H1 (cell line): ENCODE measurements at places on chromosomes 5 and 9. TPM values are rescaled to one million over a fixed set of nuclear protein-coding genes. Genes with fewer than 3 reads are reported as not detected.

The S100Z gene
- 0.30 TPM in 1 of 2 replicates, not detected in the other for total RNA-seq

DNA sequence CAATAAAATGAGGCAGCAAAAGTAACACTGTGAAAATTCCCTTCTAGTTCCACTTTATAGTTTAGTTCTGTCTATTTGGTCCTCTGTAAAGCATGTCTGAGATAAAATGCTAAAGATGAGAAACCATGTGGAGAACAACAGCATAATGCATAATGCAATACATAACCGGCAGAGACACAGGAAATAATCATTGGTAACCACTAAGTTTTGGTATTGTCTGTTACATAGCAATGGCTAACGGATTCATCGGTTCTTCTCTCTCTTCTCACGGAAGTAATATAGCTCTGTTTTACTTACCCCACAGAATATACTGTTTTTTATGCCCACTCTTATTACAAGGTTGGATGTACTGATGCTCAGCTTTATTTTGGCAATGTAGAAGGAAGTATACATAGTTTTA is 158.9 kb downstream of the FAM174A start:
- no peak overlapping the region for H3K4me3 ChIP-seq
- H3K36me3 ChIP-seq, result no peaks in the 10 kb centered on the region
- no peak overlapping the region for H3K27ac ChIP-seq
- H3K27me3 ChIP-seq, result no peaks in the 10 kb centered on the region

DNA sequence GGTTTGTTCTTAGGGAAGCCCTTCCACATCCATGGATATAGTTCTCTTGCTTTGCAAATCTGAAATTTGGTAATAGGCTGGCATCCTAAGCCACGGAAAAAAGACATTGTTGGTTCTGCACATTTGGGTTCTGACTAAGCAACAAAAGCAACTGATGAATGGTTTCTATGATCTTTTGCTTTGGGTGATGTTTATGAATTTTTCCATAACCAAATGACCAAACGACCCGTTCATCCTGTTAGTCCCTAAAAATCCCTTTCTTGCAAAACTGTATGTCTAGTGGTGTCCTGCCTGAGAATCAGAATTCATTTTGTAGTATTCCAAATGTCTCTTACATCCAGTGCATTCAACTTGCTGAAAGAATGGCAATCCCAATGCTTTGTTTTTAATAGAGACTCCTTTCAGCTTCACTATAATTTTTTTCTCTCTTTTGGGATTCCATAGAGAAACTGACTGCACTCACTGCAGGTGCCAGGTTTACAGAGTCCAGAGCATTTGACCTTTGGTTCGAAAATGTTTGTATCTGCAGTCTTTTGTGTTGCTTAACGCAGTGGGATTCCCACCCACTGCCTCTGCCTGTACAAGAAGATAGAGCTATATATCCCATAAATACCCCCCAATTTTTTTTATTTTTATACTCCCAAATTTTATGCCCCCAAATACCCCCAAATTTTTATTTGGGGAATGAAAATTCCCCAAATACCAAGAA is 4.7 kb downstream of the SPTAN1 start:
- H3K27me3 ChIP-seq, result no peaks in the 10 kb centered on the region
- no peaks in the 10 kb centered on the region for H3K36me3 ChIP-seq
- H3K27ac ChIP-seq, result no peak overlapping the region
- peaks cover 14% of the 10 kb centered on the region for H3K4me1 ChIP-seq
- DNase-seq, result no peak
- H3K4me3 ChIP-seq, result no peak overlapping the region

DNA sequence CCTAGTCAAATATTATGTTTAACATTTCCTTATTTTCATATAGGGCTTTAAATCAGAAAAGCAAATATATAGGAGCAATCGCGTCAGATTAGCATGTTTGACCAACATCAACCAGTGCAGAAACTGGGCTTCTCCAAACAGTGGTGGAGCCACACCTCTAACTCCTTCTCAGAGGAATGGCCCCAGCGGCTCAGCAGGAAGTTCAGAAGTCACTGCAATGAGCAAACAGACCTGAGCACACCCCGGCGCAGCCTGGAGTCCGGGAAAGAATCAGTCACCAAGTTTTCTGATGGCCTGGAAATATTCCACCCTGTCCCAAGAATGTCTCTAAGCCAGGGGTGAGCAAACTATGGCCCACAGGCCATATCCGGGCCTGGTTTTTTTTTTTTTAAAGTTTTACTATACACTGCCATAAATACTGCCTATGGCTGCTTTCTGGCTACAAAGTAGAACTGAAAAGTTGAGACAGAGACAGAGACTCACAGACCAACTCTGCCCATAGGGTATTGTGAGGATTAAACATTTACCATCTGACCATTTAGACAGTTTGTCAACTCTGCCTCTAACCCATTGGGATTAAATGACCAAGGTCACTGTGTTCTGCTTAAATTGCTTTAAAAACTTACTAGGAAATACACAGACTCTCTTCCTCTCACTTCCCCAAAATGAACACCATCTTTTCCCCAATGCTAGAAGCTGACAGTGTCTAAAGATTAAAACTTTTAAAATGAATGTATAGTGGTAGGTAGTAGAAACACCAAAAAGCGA is 5.4 kb downstream of the GOLM1 start:
- no peak for DNase-seq
- no peak overlapping the region for H3K27ac ChIP-seq
- H3K4me3 ChIP-seq, result no peak overlapping the region
- H3K4me1 ChIP-seq, result peaks cover 6% of the 10 kb centered on the region

The EXOSC3 gene
- 73.4 and 77.4 TPM in 2 replicates for total RNA-seq

The RFX3 gene
- 19.6 and 22.6 TPM in 2 replicates for total RNA-seq

The CD72 gene
- 4.0 and 4.5 TPM in 2 replicates for total RNA-seq

DNA sequence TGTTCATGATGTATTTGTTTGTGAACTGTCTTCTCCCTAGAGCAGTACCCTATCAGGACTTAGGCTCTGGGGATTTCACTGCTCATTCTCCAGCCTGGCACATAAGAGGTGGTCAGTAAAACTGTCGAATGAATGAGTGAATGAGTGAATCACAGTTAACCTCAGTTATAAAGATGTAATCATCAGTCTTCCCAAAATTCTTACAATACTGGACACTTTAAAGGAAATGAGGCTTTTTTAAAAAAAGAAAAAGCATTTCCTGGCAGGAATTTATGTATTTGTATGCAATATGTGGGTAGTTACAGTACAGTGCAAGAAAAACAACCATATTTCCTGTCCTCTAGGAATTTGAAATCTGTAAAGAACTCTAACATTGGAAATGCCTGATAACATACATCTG is 59.6 kb downstream of the RAI14 start:
- no peak overlapping the region for H3K27ac ChIP-seq
- peaks cover 6% of the 10 kb centered on the region for H3K36me3 ChIP-seq
- DNase-seq, result no peak
- no peaks in the 10 kb centered on the region for H3K27me3 ChIP-seq
- H3K4me1 ChIP-seq, result peaks cover 34% of the 10 kb centered on the region

DNA sequence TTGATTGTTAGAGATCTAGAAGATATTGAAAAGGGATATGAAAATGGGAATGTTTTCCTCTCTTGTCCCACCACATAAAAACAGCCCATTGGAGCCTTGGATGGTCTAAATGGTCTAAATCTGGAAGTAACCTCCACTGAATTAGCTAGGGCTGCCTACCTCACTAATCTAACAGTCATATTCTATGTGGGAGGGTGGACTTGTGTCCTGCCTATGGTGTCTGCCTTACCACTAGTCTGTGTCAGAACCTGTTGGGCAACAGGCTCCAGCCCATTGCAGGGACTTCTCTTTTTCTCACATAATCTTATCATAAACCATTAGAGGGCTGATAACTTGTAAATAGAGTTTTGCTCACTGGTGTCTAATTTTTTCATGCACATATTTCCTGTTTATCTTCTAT is 548.8 kb upstream of the CDH18 start:
- H3K36me3 ChIP-seq, result no peaks in the 10 kb centered on the region
- no peaks in the 10 kb centered on the region for H3K4me1 ChIP-seq
- H3K27ac ChIP-seq, result no peak overlapping the region

The SPTLC1 gene
- total RNA-seq, result 62.1 and 64.2 TPM in 2 replicates

- no peak for DNase-seq
- H3K4me1 ChIP-seq, result no peaks in the 10 kb centered on the region
- no peak overlapping the region for H3K27ac ChIP-seq
- no peaks in the 10 kb centered on the region for H3K27me3 ChIP-seq
- no peak overlapping the region for H3K4me3 ChIP-seq
These were observed 39.2 kb downstream of the YIPF5 start for GRCh38 chr5:144131261-144131660.

DNA sequence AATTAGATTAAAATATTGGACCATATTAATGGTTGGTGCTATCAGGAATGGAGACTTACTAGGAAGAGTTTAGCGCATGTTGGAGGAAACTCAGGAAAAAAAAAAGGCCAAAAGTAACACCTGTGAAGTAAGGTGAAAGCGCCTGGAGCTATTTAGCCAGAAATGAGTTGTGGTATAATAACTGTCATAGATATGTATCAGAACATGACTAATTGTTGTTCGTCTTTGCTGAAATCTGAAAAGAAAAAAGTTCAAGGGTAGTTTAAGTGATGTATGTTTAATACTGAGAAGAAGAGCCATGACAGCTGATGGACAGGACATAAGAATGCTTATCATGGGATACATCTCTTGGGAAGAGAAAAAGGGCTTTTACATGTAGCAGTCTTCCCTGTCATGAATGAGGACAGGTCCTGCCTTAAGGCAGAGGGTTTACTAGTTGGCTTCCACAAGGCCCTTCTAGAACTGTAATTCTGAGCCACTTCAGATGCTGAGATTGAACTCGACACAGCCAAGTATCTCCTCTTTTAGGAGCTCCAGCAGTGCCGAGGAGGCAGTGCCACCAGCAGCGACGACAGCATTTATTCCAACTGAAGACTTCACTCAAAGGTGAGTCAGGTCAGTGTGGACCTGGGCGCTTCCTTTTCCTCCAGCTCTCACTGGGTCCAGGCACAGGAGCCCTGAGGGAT is 940 bp upstream of the CAMK4 start:
- no peaks in the 10 kb centered on the region for H3K36me3 ChIP-seq
- DNase-seq, result no peak
- H3K27ac ChIP-seq, result no peak overlapping the region
- no peaks in the 10 kb centered on the region for H3K4me1 ChIP-seq
- peaks cover 2% of the 10 kb centered on the region; the same call in 1 of the 2 replicates for H3K27me3 ChIP-seq

DNA sequence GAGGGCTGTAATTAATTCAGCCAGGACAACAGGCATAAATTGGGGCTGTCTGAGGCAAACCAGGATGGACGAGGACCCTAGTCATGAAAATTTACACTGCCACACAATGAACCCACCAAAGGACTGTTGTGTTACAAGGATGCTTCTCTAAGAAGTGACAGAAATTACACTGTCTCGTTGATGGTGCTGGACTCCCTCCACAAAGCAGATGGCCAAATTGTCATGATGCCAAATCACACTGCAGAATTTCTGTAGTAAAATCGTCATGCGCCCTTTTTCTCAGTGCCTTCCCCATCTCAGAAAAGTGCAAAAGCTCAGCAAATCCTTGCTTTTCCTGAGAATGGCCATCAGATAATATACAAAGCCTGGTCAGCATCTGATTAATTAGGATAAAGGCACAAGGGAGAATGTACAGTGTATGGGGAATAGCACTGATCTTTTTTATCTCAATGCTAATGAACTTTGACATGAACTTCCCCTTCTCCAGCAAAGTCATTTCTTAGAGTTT is 545.8 kb downstream of the CSNK1G3 start:
- H3K4me3 ChIP-seq, result no peak overlapping the region
- H3K27ac ChIP-seq, result no peak overlapping the region
- H3K36me3 ChIP-seq, result no peaks in the 10 kb centered on the region
- no peaks in the 10 kb centered on the region for H3K4me1 ChIP-seq

GRCh38 chr5:67694810-67695191 is 498.2 kb upstream of the CD180 start:
- DNase-seq, result no peak
- H3K36me3 ChIP-seq, result no peaks in the 10 kb centered on the region
- H3K27ac ChIP-seq, result no peak overlapping the region
- H3K27me3 ChIP-seq, result no peaks in the 10 kb centered on the region
- no peak overlapping the region for H3K4me3 ChIP-seq
- H3K4me1 ChIP-seq, result no peaks in the 10 kb centered on the region

DNA sequence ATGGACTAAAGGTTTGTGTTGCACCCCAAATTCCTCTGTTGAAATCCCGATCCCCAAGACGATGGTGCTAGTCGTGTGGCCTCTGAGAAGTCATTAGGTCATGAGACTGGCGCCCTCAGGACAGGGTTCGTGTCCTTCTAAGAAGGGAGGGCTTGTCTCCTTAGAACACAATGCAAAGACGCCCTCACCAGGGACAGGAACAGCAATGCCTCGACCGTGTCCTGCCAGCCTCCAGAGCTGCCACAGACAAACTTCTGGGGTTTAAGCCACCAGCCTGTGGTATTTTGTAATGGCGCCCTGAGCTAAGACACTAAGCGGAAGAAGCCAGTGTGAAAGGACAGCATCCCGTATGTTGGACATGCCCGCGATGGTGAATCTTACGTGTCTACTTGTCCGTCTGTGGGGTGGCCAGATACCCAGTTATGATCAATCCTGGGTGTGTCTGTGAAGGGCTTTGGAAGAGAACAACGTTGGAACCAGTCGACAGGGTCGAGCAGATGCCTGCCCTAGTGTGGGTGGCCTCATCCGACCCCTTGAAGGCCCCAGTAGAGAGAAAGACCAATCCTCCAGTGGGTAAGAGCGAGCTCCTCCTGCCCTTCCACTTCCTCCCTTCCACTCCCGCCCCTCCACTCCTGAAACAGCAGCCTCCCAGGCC is 279.2 kb upstream of the IRX2 start:
- no peaks in the 10 kb centered on the region for H3K4me1 ChIP-seq
- no peak overlapping the region for H3K4me3 ChIP-seq
- no peaks in the 10 kb centered on the region for H3K36me3 ChIP-seq
- H3K27me3 ChIP-seq, result no peaks in the 10 kb centered on the region
- no peak overlapping the region for H3K27ac ChIP-seq
- no peak for DNase-seq

The EGFL7 gene
- 37.8 and 39.8 TPM in 2 replicates for total RNA-seq

- H3K4me3 ChIP-seq, result no peak overlapping the region
- H3K4me1 ChIP-seq, result no peaks in the 10 kb centered on the region
- no peak for DNase-seq
- H3K36me3 ChIP-seq, result no peaks in the 10 kb centered on the region
These were observed 126.7 kb downstream of the GRIA1 start for GRCh38 chr5:153617190-153617589.

- no peak overlapping the region for H3K27ac ChIP-seq
- no peak for DNase-seq
- no peaks in the 10 kb centered on the region; the same call in 1 of the 2 replicates for H3K36me3 ChIP-seq
These were observed 6.2 kb downstream of the ASS1 start for GRCh38 chr9:130451004-130451390.

The SREK1 gene
- total RNA-seq, result 37.0 and 40.4 TPM in 2 replicates

The GNG10 gene
- 28.5 and 30.5 TPM in 2 replicates for total RNA-seq

The SH3GL2 gene
- total RNA-seq, result 4.9 and 5.3 TPM in 2 replicates

DNA sequence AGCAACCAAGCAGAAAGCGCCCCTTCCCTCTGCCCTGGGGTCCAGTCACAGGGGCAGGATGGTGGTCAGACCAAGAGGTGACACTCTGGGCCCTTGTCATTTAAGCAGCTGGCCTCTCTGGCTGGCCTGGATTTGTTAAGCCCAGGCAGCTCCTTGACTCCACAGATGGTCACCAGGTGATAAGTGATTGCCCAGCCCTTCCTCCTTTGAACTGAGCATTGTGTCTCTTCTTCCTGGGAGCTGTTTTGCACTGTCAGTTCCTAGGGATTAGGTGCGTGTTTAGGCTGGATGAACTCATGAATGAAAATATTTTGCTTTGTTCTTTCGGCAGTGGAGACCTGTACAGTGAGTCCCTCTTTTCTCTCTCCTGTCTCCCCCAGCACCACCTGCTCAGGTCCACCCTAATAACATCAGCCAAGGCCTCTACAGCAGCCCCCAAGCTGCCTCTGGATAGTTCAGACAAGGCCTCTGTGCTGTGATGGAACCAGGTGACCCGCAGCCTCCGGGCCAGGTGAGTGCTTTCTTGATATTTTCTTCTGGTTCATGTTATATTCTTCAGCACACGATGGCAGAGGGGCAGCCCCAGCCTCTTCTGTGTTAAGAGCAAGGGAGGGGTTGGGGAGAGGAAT is 139.7 kb upstream of the PITX1 start:
- DNase-seq, result no peak
- no peak overlapping the region for H3K27ac ChIP-seq
- H3K27me3 ChIP-seq, result no peaks in the 10 kb centered on the region
- no peak overlapping the region for H3K4me3 ChIP-seq
- no peaks in the 10 kb centered on the region for H3K4me1 ChIP-seq
- H3K36me3 ChIP-seq, result no peaks in the 10 kb centered on the region
